Activated CD8-positive, alpha-beta memory T cell treated with anti-CD3 and anti-CD28 coated beads, Interleukin-2, amount 50 U/mL, for 4 hours (primary cell): ENCODE measurements at places on chromosomes 5 and 9.

GRCh38 chr5:168916266-168916665 is 337.1 kb upstream of the PANK3 start:
- DNase-seq, result no peak

DNA sequence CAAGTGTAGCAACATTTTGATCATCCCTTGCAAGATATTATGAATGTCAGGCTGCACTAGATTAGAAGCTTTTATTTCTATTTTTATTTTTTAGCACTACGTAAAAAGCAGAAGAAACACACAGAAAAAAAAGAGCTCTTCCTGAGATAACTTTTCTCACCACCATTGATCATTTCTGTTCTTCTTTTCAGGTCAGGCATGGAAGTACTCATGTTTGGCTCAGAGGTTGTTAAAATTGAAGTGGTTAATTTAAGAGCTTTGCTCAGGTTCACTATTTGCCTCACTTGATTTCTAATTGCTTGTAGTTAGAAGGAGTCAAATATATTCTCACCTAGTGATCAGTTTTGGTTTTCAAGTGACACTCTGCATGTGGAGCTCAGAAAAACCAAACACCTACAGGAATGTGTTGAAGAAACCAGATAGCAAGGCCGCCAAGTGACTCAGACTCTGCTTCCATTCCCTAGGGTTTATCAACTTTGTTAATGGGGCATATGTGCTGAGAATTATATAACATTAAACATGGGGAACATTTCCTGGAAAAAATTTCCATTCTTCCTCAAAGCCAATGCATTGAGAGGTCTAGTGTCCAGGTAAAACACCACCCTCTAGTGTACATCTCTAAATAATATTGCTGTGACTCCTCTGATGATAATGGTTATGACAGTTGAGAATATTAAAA is 679.8 kb downstream of the CETN3 start:
- DNase-seq, result no peak

DNA sequence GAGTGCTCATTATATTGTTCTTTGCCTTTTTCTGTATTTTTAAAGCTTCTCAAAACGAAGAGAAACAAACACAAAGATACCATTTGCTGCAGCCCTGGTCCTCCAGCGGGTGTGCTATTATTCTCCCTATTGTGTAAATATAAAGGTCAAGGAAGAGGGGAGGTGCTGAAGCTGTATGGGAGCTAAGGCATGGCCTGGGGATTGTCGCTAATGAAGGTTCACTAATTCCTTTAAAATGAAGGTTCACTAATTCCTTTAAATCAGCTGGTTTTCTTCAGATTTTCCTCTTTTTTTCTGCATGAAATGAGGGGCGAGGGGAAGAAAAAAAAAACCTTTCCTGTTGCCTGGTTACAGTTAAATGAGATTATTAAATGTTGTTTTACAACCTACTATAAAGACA is 74.5 kb upstream of the MAP1B start:
- DNase-seq, result no peak

DNA sequence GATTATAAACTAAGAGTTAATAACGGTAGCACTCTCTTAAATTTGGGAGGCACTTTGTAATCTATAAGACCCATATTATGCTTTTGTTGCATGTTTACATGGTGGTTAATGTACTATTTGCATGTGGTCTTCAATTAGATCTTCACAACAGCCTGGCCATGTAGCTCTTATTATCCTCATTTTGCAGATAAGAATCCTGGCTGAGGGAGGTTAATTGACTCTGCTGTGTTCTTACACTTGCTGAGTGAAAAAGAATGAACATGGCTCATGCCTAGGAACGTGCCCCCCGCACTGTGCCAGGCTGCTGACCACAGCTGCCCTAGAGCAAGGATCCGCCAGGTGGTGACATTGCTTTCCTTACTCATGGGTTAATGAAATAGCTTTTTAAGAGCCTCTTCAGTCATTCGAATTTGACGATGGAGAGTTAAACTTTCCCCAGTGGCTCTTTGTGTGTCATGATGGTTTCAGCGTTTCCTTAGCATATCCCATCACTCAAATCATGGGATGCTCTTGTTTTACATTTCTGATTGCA is 97.9 kb downstream of the CDH6 start:
- no peak for DNase-seq

DNA sequence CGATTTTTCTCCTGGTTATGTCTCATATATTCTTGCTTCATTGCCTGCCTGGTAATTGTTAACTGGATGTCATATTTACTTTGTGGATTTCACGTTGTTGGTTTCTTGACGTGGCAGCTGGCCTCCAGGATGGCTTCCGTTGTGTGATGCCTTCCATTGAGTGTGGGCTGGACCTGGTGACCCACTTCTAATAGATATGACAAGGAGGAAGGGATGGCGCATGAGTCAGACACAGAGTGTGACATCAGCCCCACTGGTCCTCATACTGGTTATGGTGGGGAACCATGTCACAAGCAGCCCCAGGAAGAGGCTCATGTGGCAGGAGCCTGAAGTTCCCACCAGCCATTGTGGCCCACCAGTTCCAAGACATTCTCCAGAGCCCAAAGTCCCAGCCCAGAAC is 6.4 kb upstream of the PAEP start:
- no peak for DNase-seq

- DNase-seq, result peak; percentile 55
Observed at GRCh38 chr5:141564216-141564692, 54.5 kb downstream of the DIAPH1 start.

DNA sequence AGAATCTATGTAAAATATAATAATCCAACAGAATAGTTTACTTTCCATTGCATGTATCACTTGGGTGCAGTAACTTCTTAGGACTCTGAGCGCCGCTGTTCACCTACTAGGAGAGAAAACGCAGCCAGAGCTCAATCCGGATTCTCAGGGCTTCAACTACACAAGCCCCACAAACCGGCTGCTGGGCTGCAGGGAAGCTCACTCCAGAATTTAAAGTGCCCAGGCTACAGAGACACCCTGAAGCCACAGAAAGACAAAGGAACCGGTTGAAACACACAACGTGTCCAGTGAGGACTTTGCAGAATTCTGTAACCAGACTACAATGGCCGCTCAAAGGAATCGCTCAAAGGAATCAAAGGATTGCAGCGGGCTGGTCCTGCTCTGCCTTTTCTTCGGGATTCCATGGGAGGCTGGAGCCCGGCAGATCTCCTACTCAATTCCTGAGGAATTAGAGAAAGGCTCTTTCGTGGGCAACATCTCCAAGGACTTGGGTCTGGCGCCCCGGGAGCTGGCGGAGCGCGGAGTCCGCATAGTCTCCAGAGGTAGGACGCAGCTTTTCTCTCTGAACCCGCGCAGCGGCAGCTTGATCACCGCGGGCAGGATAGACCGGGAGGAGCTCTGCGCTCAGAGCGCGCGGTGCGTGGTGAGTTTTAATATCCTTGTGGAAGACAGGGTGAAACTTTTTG is at the start of gene PCDHGA10:
Gene PCDHGA10 (plus strand): TSS at position 134 of the 686 bp plus-strand sequence. CDS start 189 bp downstream, at position 323.
- peak; percentile 42 for DNase-seq

DNA sequence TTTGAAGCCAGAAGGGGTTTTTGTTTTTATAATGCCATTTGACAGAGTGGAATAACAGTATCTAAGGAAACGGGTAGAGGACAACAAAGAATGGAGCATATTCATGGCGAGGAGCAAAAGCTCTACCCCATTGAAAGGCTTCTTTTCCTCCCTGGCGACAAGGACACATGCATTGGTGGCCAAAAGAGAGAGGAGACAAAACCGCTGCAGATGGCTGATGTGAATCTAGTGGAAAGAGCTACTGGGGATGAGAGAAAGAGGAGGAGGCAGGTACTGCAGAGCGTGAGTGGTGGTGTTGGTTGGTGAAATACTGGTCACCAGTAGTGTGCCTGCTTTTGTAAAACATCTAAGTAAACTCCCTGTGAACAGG is 491 bp downstream of the APC start:
- no peak for DNase-seq

DNA sequence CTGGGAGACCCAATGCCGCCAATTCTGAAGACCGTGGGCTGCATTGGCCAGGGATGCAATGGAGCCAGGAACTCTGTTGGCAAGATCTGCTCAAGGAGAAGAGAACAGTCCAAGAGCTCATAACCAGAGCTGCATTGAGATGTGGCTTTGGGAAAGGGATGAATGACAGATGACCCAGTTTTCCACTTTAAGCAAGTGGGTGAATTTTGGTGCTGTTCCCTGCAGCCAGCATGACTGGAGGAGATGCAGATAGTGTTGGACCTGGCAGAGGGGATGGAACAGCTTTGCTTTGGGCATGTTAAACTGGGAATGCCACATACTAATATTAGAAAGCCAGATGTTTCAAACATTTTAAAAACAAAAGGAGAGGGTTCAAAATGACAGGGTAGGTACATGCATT is 143.1 kb downstream of the FSTL4 start:
- no peak for DNase-seq

DNA sequence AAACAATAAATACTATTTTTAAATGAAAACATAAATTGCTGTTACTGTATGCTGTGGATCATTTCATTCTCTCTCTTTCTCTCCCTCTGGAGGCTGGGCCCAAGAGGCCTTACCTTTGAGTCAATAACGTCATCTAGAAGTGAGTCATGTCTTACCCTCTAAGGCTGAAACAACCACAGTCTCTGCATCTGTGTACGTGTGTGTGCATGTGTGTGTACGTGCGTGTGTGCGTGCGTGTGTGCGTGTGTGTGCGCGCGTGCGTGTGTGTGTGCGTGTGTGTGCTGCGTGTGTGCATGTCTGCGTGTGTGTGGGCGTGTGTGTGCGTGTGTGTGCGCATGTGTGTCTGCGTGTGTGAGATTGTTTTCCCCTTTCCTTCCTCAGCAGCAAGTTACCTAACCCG is 13.6 kb upstream of the IL17B start:
- DNase-seq, result no peak

- no peak for DNase-seq
Observed at GRCh38 chr5:73365301-73365853, 83.2 kb downstream of the FOXD1 start.

DNA sequence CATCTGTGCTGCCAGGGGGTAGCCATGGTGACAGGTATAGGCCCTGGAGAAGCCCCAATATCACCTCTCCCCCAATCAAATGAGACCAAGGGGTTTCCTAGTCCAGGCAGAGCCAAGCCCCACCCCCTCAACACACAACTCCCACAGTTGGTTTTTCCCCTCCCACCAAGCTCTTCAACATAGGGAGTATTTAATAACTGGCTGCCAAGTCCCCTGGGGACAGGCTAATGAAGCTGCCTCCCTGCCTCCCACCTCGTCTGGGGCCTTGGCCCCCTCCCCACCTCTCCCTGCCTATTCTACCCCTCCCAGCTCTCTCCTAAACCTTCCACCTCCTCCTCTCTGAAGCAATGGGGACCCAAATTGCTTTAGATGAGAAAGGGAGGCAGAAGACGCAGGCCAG is 23.4 kb downstream of the CPLX2 start:
- no peak for DNase-seq

DNA sequence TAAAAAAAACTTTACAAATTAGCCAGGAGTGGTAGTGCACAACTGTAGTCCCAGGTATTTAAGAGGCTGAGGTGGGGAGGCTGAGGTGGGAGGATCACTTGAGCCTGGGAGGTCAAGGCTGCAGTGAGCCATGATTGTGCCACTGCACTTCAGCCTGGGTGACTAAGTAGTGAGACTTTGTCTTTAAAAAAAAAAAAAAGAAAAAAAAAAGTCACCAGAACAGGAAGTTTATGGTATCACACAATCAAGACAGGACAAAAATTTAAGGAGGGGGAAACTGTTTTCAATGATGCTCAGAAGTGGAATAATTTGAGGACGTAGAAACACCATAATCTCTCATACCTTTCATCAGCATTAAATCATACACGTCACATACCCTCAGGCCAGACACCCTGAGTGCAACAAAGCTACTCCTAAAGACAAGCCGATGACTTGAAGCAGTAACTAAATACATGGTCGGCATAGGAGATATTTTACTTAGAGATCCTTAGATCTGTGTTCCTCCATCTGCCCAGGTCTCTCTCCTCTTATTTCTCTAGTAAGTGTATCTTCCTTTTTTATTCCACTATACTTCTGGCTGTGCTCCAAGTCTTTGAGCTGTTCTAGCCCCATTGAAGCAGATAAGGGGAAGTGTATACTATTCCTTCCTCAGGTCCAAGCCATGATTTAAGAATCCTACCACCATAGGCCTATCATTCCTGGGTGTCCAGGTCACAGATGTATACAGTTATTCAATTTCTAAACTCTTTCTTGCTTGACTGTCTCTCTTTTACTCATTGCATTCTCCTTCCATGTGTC is 91.3 kb upstream of the APC start:
- no peak for DNase-seq

DNA sequence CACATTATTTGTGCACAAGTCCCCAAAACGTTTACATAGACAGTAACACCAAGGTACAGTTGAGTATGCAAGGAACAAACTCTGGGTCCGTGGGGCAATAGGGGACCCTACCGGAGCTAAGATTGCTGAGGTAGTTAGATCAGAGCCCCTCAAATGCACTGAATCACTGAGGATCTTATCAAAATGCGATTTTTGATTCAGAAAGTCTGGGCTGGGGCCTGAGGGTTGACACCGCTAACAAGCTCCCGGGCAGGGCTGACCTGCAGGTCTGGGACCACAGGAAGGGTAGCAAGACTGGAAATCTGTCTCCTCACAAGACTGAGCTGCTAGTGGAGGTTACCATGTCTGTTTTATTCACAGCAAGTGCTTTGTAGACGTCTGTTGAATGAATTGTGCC is 1.8 kb upstream of the IL3 start:
- peak; percentile 6 for DNase-seq

DNA sequence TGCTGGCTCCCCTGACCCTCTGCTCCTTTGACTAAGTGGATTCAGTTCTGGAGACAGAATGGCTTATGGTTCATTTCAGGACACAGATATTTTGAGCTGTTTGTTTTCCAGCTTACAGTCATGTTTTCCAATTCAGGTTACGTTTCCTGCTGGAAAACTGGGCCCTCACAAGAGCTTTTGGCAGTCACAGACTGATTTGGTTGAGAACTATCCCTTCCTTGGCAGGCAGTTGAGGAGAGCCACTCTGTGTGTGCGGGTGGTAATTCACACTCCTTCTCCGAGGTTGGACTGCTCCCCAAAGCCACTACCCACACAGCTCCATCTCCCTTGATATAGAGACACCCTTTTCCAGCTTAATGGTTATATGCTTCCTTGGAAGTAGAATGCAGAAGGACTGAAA is 534.5 kb downstream of the TMEM38B start:
- DNase-seq, result no peak

DNA sequence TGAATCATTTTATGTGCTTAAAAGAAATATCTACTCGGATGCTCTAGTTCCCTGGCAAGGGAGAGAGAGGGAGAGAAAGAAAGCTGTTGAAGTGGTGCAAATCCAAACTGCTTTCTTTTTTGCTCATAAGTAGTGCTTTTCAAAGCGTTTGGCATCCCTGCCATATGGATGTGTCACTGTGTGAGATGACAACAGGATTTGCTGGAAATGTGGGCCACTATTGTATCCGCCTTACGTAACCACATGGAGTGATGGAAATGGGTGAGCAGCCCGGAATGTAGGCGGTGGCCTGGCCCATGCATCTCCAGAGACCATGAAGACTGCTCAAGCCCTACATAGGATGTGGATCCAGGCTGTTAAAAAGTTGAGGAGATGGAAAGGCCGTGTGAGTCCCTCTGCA is 30.8 kb downstream of the TJP2 start:
- no peak for DNase-seq

- no peak for DNase-seq
Observed at GRCh38 chr9:71675105-71675856, 93.0 kb downstream of the CEMIP2 start.
